CD4-positive, alpha-beta T cell (primary cell): ENCODE measurements at places on chromosomes 2 and 18. TPM values are rescaled to one million over a fixed set of nuclear protein-coding genes. Genes with fewer than 3 reads are reported as not detected.

The KCNG2 gene
- total RNA-seq, result not detected

The SKA1 gene
- total RNA-seq, result 0.08 TPM

- no peak for DNase-seq
- peaks cover 24% of the 10 kb centered on the region for H3K4me1 ChIP-seq
- H3K27ac ChIP-seq, result peak overlapping the region; percentile 31
- no peaks in the 10 kb centered on the region for H3K36me3 ChIP-seq
- no peak overlapping the region for H3K4me3 ChIP-seq
- H3K27me3 ChIP-seq, result no peaks in the 10 kb centered on the region
Observed at GRCh38 chr18:35026407-35027061, 14.7 kb upstream of the MAPRE2 start.

GRCh38 chr2:125684256-125684655 is 971.7 kb upstream of the GYPC start:
- no peaks in the 10 kb centered on the region for H3K4me1 ChIP-seq
- H3K4me3 ChIP-seq, result no peak overlapping the region
- no peaks in the 10 kb centered on the region for H3K36me3 ChIP-seq
- no peak for DNase-seq
- H3K27ac ChIP-seq, result no peak overlapping the region
- no peaks in the 10 kb centered on the region for H3K27me3 ChIP-seq

GRCh38 chr2:233349005-233349998 is 5.0 kb upstream of the DGKD start:
- no peaks in the 10 kb centered on the region for H3K27me3 ChIP-seq
- no peak for DNase-seq
- no peaks in the 10 kb centered on the region for H3K36me3 ChIP-seq
- no peak overlapping the region for H3K4me3 ChIP-seq
- H3K4me1 ChIP-seq, result peaks cover 26% of the 10 kb centered on the region
- H3K27ac ChIP-seq, result no peak overlapping the region

- DNase-seq, result no peak
- H3K4me3 ChIP-seq, result no peak overlapping the region
- H3K4me1 ChIP-seq, result no peaks in the 10 kb centered on the region
Observed at GRCh38 chr2:33000986-33001385, 54.2 kb downstream of the LTBP1 start.

- no peaks in the 10 kb centered on the region for H3K27me3 ChIP-seq
- H3K4me3 ChIP-seq, result no peak overlapping the region
- H3K36me3 ChIP-seq, result no peaks in the 10 kb centered on the region
- no peak overlapping the region for H3K27ac ChIP-seq
Observed at GRCh38 chr2:223306371-223306770, 254.4 kb downstream of the KCNE4 start.

The GPR39 gene
- total RNA-seq, result not detected

The COL4A4 gene
- not detected for total RNA-seq

GRCh38 chr2:217685255-217685605 is 317.6 kb downstream of the TNS1 start:
- H3K4me1 ChIP-seq, result no peaks in the 10 kb centered on the region
- H3K36me3 ChIP-seq, result no peaks in the 10 kb centered on the region
- DNase-seq, result no peak

DNA sequence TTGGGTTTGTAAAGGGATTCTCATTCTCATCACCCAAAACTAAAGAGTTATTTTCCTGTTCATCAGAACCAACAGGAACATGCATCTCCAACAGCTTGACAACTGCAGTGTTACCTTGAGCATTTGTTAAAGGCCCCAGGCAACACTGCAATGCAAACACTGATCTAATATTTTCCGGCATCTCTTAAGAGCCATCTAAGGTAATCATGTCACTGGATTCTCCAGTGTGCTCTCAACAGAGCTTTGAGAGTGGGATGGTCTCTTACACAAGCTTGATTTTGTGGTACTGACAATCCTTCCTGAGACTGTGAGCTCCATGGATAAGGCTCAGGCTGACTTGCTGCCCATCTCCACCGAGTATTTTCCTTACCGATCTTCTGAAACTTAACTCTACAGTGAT is 90.5 kb upstream of the ITGB6 start:
- H3K4me3 ChIP-seq, result no peak overlapping the region
- no peak for DNase-seq
- H3K4me1 ChIP-seq, result no peaks in the 10 kb centered on the region
- H3K27ac ChIP-seq, result no peak overlapping the region
- H3K27me3 ChIP-seq, result no peaks in the 10 kb centered on the region
- H3K36me3 ChIP-seq, result peaks cover 80% of the 10 kb centered on the region

The DOK6 gene
- total RNA-seq, result not detected
